ENCODE measurements at places on chromosomes 16 and 17. TPM values are rescaled to one million over a fixed set of nuclear protein-coding genes. Genes with fewer than 3 reads are reported as not detected.

Gene ASPHD1
- 2.2 TPM for total RNA-seq

Gene NLRC3
- total RNA-seq: 29.6 TPM

Gene CA5A
- not detected for total RNA-seq

Gene CES4A
- 29.8 TPM for total RNA-seq

Gene CSH1
- not detected for total RNA-seq

Gene TNFSF13
- total RNA-seq: 3.5 TPM

Gene CCDC144A
- 2.0 TPM for total RNA-seq

Gene EPN2
- 11.6 TPM for total RNA-seq

Gene CSNK1D
- 139 TPM for total RNA-seq

- no peak for DNase-seq
These were observed 47.7 kb downstream of the CFDP1 start for GRCh38 chr16:75385507-75386152.

DNA sequence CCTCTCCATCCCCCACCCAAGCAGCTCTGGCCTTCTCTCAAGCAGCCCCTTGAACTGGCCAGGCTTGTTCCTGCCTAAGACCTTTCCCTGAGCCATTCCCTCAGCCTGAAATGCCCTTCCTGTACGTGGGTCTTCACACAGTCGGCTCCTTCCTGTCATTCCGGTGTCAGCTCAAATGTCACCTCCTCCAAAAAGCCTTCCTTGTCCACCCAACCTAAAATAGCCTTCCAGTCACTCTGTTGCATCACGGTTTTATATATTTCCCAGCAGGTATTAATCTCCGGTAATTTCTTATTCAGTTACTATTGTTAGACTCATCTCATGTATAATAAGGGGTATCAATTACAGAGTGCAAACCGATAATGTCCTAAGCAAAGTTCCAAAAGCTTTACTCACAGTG lies 51.8 kb downstream of the C17orf67 start:
- DNase-seq: no peak

GRCh38 chr17:47266782-47267181 lies 13.2 kb downstream of the ITGB3 start:
- no peak for DNase-seq

GRCh38 chr16:54932021-54932660 lies 1.5 kb downstream of the IRX5 start:
- no peak for DNase-seq

DNA sequence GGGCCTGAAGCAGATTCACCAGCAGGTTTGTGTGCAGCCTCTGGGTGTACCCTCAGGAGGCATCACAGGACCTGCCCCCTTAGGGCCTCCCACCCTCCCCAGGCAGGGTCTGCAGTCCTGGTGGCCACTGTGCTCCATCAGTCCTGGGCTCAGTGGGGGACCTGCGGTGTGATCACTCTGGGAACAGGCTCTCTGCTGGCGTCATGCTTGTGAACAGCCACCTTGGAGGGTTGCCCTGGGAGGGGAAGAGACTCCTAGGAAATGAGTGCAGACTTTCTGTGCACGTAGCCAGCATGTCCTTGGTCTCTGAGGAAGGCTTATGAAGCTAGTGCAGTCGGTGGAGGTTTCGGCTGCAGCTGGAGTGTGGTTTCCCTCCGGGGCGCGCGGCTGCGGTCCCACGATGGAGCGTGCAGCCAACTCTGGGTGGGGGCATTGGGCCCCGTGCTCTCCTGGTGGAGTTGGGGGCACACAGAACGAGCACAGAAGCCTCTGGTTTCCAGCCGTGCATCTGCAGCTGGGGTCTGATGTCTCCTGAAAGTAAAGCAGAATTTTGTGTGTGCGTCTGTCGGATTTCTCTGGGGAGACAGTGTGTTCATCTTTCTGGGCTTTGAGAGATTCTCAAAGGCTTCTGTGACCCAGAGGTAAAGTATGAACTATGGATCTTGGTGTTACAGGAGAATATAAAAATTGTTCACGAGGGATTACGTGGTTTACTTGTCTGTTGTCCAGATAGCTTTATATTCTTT lies 68.1 kb upstream of the ZNF750 start:
- no peak for DNase-seq

- DNase-seq: no peak
These were observed 2.0 kb upstream of the CES3 start for GRCh38 chr16:66958857-66959703.

- no peak for DNase-seq
These were observed 175.2 kb downstream of the CPPED1 start for GRCh38 chr16:12628536-12628935.

GRCh38 chr17:45311760-45312476 lies 4.9 kb downstream of the MAP3K14 start:
- DNase-seq: peak; percentile 80

GRCh38 chr16:49575346-49576172 lies 202.0 kb downstream of the C16orf78 start:
- no peak for DNase-seq

DNA sequence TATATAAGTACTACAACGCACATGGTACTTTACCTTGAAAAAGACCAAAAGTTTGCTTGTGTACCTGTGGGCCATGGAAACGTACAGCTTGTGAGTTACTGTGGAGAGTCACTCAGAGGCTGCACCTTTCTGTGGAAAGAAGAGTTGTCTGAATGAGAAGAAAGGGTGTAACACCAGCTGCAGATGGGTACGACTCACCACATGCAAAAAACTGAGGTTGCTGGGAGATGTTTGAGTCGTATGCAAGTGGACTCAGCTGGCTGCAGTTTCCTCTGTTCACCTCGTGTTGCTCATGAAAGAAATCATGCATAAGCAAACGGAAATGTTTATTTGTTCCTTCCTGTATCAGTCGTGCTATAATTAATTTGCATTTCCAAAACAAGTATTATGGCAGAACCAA lies 22.4 kb upstream of the DYNLRB2 start:
- peak; percentile 10 for DNase-seq

GRCh38 chr16:54488729-54489128 lies 202.1 kb upstream of the IRX3 start:
- no peak for DNase-seq

GRCh38 chr17:4590981-4591453 lies 6.7 kb downstream of the SMTNL2 start:
- DNase-seq: no peak

- DNase-seq: no peak
These were observed 8.0 kb downstream of the THRA start for GRCh38 chr17:40070709-40071312.

- DNase-seq: no peak
These were observed 114.0 kb upstream of the NACA2 start for GRCh38 chr17:61704935-61705449.

- no peak for DNase-seq
These were observed 71.2 kb upstream of the LGALS9 start for GRCh38 chr17:27559506-27560481.

GRCh38 chr17:47295037-47295873 lies 28.5 kb upstream of the EFCAB13 start:
- no peak for DNase-seq

DNA sequence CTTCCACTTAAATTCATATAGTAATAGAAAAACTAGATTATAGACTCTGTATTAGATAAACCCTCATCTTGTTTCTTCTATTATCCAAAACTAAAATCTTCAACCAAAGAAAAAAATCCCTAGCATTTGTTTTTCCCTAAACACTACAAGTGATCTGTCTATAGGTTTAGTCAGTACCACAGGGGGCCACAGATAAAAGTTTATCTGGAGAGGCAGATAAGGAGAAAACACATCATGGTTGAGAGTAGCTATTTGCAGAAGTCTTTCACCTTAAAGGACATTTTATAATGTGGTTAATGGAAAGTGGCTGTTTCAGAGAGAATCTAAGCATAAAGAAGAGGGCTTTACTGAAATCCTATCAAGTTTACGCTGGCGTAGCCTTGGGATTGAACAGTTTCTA lies 160.1 kb downstream of the CDK5R1 start:
- DNase-seq: no peak

DNA sequence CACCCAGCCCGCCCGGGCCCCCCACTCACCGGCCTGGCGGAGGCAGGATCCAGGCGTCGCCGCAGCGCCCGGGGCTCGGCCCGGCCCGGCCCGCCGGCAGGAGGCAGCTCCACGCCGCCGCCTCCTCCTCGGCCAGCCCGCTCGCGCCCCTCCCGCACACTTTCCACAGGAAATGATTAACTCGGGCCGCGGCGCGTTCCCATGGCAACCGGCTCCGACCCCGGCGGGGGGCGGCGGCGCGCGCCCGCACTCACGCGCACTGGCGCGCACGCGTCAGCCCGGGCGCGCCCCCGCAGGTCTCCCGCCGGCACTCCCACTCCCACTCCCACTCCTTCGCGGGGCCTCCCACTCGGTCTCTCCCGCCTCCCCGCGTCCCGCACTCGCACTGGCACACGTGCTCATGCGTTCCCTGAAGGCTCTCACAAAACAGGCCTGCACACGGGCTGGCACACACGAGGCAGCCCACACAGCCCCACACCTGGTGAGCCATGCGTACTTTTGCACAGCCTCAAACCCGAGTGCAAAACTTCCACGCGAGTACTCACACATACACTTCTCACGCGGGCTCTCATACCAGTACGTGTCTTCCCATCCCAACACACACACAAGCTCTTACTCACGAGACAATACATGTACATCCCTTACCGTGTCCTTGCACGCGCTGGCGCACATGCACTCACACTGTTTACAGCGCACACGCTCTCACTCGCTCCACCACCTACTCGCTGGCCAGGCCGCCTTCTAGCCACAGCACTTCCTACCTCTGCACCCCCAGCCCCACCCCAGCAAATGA lies at the start of gene KIFC3:
TSS of gene KIFC3 (minus strand) at position 151 of the 793 bp plus-strand sequence. CDS start 4,248 bp downstream, outside the sequence.
- peak; percentile 60 for DNase-seq

- DNase-seq: no peak
These were observed 19.1 kb upstream of the GSG1L start for GRCh38 chr16:28082624-28083023.

DNA sequence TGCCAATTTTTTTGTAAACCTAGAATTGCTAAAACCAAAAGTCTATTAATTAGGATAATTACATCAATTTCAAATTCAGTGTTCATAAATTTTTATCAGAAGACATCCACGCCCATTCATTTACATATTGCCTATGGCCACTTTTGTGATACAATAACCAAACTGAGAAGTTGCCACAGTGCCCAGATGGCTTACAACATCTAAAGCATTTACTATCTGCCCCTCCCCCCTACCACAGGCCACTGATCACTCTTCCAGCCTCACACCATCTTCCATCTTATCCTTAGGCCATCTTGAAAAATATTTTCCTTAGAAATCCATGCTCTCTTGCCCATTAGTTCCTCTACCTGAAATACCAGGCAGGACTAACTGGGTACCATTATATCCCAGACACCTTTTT lies 6.3 kb upstream of the PRKAR1A start:
- no peak for DNase-seq

- no peak for DNase-seq
These were observed 93.9 kb upstream of the FA2H start for GRCh38 chr16:74868501-74868900.

Data from activated T-helper 2 cell treated with anti-CD3 and anti-CD28 coated beads, Interferon-gamma antibody, Interleukin-2, Interleukin-4, amounts not matched to agents 10 μg/mL and 5 μg/mL and 100 μg/mL, durations not matched to agents 14 hours and 24 hours and 36 hours (primary cell).